ENCODE measurements at places on chromosomes 3 and 15.

GRCh38 chr15:91357011-91357410 lies 257.0 kb downstream of the SV2B start:
- DNase-seq: no peak

- DNase-seq: no peak
Observed at GRCh38 chr15:23912191-23912590, 225.1 kb upstream of the NDN start.

- no peak for DNase-seq
Observed at GRCh38 chr3:31997500-31997899, 15.9 kb downstream of the ZNF860 start.

DNA sequence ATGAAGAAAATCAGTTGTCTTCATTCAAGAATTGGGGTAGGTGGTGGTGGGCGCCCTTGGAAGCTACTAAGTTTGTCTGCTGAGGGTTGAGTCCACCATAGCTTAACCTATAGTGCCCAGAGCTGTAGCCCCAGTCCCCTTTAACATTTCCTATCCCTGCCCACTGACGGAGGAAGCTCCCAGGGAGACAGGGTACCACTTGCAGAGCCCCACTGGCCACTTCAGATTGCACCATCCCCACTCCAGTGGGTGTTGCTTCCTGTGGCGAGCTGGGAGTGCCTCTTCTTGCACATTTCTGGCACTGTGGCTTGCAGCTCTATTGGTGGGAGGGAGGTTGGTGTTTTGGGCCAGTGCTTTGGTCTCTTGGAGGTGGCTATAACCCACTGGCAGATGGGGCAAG lies 2.7 kb downstream of the PXYLP1 start:
- peak; percentile 78 for DNase-seq

- no peak for DNase-seq
Observed at GRCh38 chr3:104943974-104944373, 422.7 kb upstream of the ALCAM start.

GRCh38 chr3:124209426-124209825 lies 217.5 kb upstream of the ROPN1 start:
- DNase-seq: no peak

GRCh38 chr3:14913071-14913925 lies 34.1 kb upstream of the NR2C2 start:
- DNase-seq: no peak

DNA sequence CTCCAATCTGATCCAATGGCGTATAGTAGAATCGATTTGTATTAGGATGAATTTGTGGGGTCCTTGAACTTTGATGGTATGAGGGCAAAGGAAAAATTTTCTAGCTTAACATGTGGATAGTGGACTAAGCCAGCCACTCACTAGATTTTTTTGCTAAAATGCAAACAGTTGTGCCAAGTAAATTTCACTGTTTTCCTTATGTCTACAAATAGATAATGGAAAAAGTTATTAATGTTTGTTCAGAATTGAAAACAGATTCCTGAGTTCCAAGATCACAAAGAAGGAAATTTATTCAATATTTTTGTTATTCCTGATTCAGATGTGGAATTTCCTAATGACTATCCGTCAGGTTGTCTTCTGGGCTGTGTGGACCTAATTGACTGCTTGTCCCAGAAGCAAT lies 35.2 kb upstream of the ZNF609 start:
- no peak for DNase-seq

DNA sequence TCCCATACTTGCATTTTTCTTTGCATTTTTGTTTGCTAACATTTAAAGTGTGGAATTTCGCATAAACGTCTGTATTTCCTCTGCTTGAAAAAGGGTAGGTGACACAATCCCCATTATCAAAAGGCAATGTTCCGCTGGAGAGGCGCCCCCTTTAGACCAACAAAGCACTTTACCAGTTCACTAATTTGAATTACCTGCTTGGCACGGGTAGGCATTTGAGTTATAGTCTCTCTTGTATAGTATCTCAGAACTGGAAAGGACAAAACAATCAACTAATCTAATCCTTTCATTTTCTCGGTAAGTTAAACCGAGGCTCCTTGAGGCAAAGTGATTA lies 775 bp upstream of the CCDC39 start:
- DNase-seq: no peak

- DNase-seq: no peak
Observed at GRCh38 chr3:46950650-46951241, 25.8 kb downstream of the CCDC12 start.

GRCh38 chr3:137343283-137343682 lies 385.5 kb downstream of the IL20RB start:
- no peak for DNase-seq

- DNase-seq: peak; percentile 84
Observed at GRCh38 chr15:42704492-42704926, 32.4 kb downstream of the CDAN1 start.

GRCh38 chr3:160478338-160478737 lies 28.8 kb upstream of the TRIM59 start:
- DNase-seq: no peak

- no peak for DNase-seq
Observed at GRCh38 chr15:29756358-29757267, 65.7 kb downstream of the TJP1 start.

- no peak for DNase-seq
Observed at GRCh38 chr3:27978440-27978839, 256.3 kb upstream of the EOMES start.

DNA sequence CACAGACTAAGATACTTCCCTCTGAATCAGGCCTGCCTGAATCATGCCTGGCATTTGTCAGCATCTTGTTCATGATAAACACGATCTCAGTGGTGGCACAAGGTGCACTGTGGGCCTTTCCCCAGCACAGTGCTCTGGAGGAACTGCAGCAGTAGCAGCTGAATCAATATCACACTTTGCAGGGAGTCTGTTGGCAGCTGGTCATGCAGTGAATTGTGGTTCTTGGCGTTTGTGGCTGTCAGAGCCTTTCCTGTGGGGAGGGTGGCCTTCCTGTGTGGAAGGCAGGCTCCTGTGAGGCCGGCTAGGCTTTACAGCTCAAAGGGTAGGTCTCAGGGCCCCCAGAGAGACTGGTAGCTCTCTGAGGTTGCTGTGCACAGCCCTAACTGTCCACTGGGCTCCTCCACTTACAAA lies 54.4 kb upstream of the TLE3 start:
- peak; percentile 80 for DNase-seq

DNA sequence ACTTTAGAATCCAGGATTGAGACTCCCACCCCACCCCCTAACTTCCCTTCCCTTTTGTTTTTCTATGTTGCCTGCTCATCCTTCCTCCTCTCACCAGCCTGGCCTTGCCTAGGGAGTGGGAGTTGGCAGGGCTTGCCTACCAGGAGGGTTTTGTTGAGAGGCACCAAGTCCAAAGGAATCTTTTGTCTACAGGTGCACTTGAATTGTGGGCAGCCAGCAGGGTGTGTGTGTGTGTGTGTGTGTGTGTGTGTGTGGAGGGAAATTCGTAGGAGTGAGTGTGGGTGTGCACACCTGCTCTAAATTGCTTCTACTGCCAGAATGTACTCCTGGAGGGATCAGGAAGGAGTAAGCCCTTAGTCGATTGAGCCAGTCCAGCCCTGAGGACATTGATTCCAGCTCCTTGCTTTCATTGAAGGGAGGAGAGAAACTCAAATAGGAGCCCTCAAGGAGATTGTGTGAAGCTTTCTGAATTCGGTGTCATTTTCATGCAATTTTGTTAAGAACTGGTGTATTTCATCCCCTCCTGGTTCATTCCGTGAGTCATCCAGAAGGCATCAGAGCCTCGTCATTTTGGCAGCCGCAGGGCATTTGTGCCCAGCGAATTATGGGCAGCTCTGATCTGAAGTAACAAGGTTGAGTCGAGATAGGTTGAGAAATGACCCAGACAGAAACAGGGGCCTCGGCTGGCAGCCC lies 112.1 kb downstream of the SLCO3A1 start:
- DNase-seq: no peak

GRCh38 chr3:177746337-177746933 lies 549.2 kb upstream of the TBL1XR1 start:
- no peak for DNase-seq

- DNase-seq: no peak
Observed at GRCh38 chr3:27391796-27392195, 22.6 kb upstream of the NEK10 start.

DNA sequence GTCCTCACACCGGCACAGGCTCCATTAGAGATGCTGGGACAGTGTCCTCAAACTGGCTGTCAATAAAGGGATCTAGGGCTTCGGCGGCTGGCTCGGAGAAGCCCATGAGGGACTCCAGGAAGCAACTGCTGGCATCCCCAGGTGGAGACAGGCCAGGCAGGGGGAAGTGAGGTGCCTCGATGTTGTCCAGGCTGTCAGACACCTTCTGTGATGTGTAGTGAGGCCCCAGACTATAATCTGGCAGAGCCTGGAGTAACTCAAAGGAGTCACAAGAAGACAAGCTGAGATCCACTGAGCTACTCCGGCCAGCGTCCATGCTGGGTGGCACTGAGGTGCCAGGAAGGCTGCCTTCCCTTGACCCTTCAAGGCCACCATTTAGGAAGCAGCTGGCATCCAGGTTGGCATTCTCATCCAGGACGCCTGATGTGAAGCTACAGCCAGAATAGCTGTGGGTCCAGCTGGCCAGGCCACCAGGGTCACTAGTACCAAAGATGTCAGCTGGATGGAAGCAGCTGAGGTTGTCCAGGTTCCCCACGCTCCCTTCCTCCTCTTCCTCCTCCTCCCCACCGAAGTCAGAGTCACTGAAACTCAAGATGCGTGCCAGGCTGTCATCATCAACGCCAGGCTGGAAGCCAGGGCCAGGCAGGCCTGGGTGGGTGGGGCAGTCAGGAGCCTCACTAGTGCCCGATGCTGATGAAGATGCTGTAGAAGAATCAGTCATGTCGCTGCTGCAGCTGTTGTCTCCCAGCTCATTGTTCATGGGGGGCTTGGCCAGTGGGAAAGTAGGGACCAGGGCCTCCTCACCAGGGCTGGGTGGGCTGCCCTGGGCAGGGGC lies 10.1 kb downstream of the CSRNP1 start:
- DNase-seq: no peak

DNA sequence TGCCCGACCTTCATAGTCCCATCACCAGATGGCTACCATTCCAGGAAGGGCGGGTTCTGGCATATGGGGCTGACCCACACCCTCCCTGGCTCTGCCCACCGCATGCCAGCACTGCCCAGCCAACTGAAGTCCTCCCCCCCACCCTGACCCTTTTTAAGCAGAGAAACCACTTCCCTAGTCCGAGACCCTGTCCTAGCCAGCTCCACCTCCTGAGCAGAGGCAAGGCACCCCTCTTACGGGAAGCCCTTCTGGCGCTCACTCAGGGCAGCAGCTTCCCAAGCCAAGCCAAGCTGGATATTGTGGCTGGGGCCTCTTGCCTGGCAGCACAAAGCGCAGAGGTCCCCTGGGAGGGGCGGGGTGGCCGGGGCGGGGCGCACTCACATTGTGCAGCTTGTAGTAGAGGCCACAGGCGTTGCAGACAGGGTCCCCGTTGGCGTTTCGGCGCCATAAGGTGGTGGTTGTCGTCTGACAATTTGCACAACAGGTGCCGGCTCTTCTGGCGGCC lies 11.5 kb downstream of the GATA2 start:
- no peak for DNase-seq

DNA sequence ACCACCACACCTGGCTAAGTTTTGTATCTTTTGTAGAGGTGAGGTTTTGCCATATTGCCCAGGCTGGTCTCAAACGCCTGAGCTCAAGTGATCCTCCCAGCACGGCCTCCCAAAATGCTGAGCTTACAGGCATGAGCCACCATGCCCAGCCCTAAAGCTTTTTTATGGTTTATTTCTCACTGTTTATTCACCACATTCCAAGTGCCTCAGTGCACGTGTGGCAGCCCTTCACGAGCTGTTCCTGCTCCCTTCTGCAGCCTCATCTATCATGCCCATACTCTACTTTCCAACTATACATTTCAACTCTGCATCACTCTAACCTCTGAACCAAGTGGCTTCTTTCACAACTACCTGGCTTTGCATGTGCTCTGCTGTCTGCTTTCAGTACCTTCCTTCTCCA lies 17.9 kb upstream of the OSBPL11 start:
- DNase-seq: no peak

GRCh38 chr3:106611841-106612240 lies 743.0 kb upstream of the CBLB start:
- DNase-seq: no peak

DNA sequence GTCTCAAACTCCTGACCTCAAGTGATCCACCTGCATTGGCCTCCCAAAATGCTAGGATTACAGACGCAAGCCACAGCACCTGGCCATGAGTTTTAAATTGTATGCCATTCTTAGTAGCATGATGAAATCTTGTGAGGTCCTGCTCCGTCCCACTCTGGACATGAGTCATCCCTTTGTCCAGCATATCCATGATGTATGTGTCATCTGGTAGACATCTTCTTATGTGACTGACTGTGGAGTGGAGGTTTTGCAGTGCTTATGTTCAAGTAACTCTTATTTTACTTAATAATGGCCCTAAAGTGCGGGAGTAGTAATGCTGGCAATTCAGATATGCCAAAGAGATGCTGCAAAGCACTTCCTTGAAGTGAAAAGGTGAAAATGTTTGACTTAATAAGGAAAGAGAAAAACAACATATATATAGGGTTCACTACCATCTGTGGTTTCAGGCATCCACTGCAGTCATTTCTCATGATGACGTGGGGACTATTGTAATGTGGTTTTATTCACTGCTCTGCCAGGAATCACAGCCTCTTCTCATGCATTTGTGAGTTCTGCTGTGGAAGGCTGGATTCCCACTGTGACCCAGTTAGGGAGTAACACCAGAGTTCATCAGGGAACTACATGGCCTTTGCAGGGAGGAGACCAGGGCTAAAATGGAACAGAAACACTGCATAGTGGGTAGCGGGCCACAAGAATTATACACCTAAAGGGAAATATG lies 204.6 kb upstream of the STRIT1 start:
- no peak for DNase-seq

GRCh38 chr3:105402287-105402801 lies 35.6 kb downstream of the ALCAM start:
- no peak for DNase-seq

- no peak for DNase-seq
Observed at GRCh38 chr15:50943638-50944037, 35.2 kb downstream of the AP4E1 start.

GRCh38 chr3:139909811-139910210 lies 25.2 kb upstream of the CLSTN2 start:
- no peak for DNase-seq

DNA sequence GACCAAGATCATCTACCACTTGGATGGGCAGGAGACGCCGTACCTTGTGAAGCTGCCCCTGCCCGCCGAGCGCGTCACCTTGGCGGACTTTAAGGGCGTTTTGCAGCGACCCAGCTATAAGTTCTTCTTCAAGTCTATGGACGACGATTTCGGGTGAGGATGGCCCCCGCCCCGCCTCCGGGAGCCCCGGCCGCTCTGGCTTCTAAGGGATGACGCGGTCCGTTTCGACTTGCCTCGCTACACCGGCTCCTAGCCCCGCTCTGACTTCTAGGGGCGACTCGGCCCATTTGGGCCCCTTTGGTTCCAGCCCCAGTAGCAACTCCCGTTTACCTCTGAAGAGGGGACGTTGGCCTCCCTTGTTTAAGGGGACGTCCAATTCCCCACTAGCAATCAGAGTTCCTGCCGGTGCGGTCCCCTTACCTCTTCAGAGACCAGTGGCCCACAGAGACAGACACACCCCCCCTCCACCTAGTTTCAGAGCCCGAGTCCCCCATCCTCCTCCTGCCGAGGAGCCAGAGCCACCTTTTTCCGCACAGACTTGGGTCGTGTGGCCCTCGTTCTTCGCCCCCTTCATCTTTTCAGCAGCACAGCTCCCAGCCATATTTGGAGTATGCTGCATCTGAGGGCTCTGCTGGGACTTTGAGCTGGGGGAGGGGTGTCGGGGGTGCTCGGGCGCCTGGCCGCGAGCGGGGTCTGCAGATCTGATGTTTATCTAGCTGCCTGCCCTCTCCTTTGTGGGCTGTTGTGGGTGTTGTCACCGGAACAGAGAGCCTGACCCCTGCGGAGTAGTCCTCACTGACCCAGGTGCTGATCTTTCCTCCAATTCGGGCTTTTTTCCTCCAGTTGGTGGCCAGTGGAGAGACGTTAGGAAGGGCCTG lies 706 bp downstream of the DVL3 start:
- DNase-seq: no peak

Data from inflammatory macrophage treated with lipopolysaccharide for 1 hour (primary cell).